ENCODE measurements at places on chromosomes 13 and 19. TPM values are rescaled to one million over a fixed set of nuclear protein-coding genes. Genes with fewer than 3 reads are reported as not detected.

The CFAP97D2 gene
- not detected for total RNA-seq

The ANGPTL8 gene
- not detected for total RNA-seq

The KLK14 gene
- total RNA-seq: not detected

The CBLC gene
- total RNA-seq: not detected

The GJB6 gene
- total RNA-seq: not detected

The OLFM2 gene
- 13.5 TPM for total RNA-seq

The FAM187B gene
- total RNA-seq: not detected

The SLC7A9 gene
- not detected for total RNA-seq

The NALCN gene
- 0.34 TPM for total RNA-seq

The SEMA6B gene
- total RNA-seq: 35.7 TPM

The LYPD3 gene
- total RNA-seq: 2.6 TPM

The FCAR gene
- total RNA-seq: not detected

The ZSCAN4 gene
- not detected for total RNA-seq

The SCEL gene
- not detected for total RNA-seq

The SLC10A2 gene
- not detected for total RNA-seq

The PALM gene
- total RNA-seq: 14.1 TPM

The DAND5 gene
- not detected for total RNA-seq

The TEAD2 gene
- 36.8 TPM for total RNA-seq

The APLP1 gene
- total RNA-seq: 58.7 TPM

The VSTM2B gene
- total RNA-seq: not detected

The PPP1R13L gene
- 30.6 TPM for total RNA-seq

The AP1M2 gene
- 48.7 TPM for total RNA-seq

The MCEMP1 gene
- not detected for total RNA-seq

All from Caki2 (cell line).